Activated CD4-positive, alpha-beta T cell treated with anti-CD3 and anti-CD28 coated beads, Interleukin-2, amount 10 ng/mL, durations not matched to agents 7 days and 5 days (primary cell): ENCODE measurements at places on chromosomes 11 and 22. TPM values are rescaled to one million over a fixed set of nuclear protein-coding genes. Genes with fewer than 3 reads are reported as not detected.

BIK gene
- 1.9 TPM for total RNA-seq

GRCh38 chr11:76626266-76626665 lies 44.3 kb downstream of the LRRC32 start:
- DNase-seq: no peak

GRCh38 chr11:60235321-60235720 lies 7.6 kb downstream of the MS4A4E start:
- DNase-seq: no peak

GRCh38 chr22:32862936-32863661 lies 61.6 kb downstream of the TIMP3 start:
- DNase-seq: no peak

DNA sequence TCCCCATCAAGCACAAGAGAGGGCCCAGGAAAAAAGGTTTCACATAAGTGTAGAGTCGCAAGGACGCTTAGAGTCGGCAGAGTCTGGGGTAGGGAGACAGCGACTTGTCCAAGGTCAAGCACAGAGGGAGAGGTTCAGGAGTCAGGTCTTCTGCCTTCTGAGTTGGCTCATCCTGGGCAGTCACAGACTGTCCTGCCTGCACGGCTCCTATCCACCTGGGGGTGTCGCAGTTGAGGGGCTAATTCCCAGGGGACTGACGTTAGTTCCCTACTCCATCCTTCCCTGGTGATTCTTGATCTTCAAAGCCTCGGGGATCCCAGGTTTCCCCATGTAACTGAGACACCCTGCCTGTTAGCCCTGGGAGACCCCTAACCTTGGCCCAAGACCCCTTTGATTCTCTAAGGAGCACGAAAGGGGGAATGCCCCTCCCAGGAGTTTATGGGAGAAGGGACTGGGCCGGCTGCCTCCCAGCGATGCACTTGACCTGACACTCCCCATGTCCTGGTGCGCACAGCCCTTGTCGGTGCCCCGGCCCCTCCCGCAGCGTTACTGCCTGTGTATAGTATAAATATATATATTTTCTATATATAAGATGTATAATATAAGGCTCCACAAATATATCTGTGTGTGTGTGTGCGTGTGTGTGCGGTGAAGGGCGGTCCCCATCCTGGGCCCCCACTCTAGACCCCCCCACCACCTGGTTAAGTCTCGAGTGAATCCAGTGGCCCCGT lies 14.7 kb upstream of the TAB1 start:
- no peak for DNase-seq

DNA sequence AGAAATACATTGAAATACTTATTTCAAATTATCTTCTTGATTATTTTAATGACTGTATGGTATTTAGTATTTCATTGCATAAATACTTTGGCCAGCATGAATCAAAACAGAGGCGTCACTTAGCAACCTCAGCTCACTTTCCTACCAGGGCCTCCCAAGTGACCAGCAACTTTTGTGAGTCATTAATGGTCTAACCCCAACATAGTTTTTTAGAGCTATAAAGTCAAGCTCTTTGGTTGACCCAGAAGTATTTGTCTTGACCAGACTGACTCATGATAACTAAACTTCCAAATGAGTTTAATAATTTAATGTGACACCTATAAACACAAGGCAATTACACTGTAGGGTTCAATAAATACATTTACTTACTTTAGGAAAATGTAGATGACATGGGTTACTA lies 27.9 kb upstream of the RBMXL2 start:
- no peak for DNase-seq

DNA sequence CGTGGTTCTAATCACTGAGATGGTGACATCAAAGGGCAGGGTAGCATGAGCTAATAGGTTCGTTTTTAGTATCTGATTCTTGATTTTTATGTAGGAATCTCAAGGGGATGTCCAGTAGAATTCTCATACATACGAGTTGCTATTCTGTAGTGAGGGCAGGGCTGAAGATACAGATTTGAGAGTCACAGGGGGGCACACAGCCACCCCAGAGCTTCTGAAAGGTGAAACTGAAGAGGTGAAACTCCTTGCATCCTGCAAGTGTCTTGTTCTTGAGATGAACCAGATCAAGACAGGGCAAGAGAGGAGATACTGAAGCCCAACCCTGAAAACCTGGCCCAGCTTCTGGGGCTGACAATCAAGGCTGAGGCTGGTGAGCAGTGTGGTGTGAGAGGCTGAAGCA lies 35.6 kb upstream of the TMEM123 start:
- DNase-seq: no peak

DNA sequence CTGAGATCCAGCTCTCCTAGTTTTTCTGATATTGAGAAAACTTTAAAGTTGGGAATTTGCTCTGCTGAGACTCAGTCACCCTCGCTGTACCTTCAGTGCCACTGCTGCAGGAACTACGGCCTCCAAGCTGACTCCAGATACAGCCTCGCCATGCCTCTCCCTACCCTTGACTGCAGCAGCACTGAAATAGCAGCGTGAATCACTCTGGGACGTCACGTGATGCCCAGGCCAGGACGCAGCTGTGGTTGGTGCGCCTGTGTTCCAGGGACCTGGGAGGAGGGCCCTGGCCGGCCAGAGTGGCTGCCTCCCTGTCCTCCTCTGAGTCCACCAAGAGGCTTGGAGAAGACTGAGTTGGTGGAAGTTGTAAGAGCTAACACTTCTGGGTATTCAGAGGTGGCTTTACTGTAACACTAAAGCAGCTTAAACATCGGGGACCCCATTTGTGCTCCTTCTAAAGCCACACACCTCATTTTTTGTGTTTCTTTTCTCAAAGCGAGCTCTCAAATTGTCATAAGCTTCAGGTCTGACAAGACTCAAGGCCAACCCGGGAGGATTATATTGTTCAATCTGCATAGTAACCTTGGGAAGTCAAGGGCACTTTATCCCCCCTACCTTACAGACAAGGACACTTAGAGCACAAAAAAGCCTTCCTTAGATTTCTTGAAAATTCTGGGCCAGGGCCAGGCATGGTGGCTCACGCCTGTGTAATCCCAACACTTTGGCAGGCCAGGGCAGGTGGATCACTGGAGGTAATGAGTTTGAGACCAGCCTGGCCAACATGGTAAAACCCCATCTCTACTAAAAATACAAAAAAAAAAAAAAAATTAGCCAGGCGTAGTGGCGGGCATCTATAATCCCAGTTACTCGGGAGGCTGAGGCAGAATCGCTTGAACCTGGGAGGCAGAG lies 4.2 kb upstream of the STIP1 start:
- peak; percentile 57 for DNase-seq

KRTAP5-1 gene
- not detected for total RNA-seq

- no peak for DNase-seq
These were observed 111.2 kb upstream of the TOP3B start for GRCh38 chr22:22093743-22094142.

DNA sequence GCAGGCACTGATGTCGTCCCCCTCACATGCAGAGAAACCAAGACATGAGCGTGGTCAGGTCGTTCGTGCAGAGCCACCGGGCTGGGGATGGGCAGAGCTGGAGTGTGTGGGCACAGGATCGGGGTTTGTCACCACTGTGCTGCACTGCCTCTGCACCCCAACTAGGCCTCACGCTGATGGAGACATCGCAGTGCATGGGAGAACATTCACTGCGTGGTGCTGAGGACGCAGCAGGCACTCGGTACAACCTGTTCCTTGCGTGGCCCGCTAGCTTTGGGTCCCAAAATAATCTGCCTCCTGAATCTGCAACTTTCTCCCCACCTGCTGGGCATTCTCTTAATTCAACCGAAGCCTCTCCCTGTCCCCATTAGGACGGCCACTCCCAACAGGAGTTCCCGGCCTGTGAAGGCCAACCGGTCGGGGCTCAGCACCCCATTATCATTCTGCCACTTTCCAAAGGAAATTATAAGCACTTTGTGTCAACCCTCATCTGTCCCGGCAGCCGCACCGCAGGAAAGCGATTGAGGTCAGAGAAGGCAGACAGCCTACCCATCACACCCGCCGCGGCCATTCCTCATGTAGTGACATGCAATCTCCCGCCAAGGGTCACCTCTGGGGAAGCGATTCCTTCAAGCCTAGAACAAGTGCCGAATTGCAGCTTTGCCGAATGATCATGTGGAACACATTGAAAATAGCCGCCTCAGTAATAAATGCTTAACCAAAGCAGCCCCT lies 490.4 kb downstream of the MN1 start:
- DNase-seq: no peak

GRCh38 chr11:65781152-65781961 lies 581 bp upstream of the AP5B1 start:
- no peak for DNase-seq

GRCh38 chr11:70477609-70478008 lies 79.3 kb downstream of the CTTN start:
- no peak for DNase-seq

GRCh38 chr11:70751142-70751734 lies 352.9 kb downstream of the CTTN start:
- DNase-seq: no peak

SCN2B gene
- total RNA-seq: not detected

TBX1 gene
- total RNA-seq: not detected

KCNK4 gene
- not detected for total RNA-seq

GRCh38 chr11:12009617-12010321 lies 1.3 kb upstream of the DKK3 start:
- DNase-seq: no peak

DNA sequence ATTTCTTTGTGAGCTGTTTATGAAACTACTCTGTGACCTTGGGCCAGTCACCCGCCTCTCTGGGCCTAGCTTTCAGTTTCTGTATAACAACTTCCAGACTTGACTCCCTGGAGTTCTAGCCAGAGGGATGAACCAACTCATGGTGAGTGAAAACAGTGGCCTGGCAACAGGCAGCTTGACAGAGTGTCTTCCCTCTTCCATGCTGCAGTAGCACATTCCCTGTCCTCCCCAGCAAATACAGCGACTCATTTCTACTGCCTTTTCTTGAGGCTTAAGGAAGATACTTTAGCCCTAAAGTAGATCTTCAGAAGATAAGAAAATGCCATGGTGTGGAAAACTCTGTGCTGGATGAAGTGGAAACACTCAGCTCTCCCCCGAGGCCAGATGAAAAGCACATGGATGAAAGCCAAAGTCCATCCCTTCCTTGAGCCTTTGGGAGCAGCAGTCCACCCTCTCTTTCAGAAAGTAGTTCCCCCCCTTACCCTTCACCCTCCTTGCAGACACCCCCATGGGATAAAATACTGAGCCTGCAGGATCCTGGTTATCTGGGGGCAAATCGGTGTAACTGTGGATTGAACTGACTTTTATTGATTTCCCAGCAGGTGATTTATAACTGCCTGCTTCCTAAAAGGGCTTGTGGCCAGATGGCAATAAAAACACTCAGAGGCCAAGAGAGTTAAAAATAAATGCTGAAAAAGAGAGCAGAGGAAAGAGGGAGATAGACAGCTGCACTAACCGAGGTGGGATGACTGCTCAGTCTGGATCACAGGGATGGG lies 24.1 kb downstream of the IRAG1 start:
- DNase-seq: no peak

PKP3 gene
- total RNA-seq: not detected

IRF7 gene
- 152 TPM for total RNA-seq

DNA sequence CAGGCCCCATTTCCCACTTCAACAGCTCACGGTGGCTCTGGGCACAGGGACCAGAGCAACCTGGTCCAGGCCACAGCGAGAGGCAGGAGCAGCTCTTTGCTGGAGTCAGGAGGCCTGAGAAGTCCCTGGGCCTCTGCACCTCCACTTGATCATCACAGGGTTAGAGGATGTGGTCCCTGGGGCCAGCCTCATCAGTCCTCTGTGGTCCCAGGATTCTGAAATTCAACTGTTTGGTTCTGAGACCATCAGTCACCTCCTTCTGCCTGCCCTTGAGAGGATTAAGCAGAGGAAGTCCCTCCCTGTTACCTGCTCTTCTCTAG lies 24.9 kb upstream of the CBX7 start:
- DNase-seq: no peak

GRCh38 chr11:23780231-23780630 lies 716.6 kb upstream of the LUZP2 start:
- no peak for DNase-seq

- DNase-seq: no peak
These were observed 208.4 kb upstream of the TBCEL start for GRCh38 chr11:120815319-120816100.

DNA sequence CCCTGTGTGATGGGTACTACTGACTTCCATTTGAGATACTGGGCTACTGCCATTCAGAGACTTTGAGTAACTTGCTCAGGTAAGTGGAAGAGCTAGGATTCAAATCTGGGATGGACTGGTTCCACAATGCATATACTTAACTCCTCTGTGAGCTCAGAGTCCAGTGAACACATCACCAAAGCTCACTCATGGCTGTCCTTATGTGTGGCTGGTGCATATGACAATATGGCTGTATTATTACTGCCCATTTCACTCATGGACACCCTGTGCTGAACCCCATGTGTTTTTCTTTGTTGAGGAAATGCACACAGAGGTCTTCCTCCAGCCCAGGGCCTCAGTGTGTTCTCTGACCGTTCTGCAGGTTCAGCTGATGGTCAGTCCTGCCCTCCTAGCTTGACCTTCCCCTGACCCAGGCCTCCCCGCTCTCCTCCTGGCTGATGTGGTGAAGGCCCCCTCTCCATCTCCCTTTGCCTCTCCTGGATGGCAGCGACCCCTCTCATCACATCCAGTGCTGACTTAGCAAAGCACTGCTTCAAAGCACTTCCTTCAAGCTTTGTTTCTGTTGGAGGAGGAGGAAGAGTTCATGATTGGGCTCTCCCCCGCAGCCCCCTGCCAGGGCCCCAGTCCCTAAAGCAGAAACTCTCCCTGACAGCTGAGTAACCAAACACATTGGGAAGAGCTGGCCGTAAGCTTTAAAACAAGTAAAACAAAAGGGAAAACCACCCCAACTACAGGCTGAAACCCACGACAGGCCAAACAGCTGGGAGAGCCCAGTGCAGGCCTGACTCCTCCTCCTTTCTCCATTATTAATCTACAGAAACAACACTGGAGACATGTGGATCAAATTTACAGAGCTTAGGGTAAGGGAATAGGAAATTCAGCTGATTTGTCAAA lies 101.2 kb downstream of the NAT10 start:
- DNase-seq: no peak

GRCh38 chr11:36261094-36261493 lies 28.1 kb downstream of the COMMD9 start:
- DNase-seq: no peak

DNA sequence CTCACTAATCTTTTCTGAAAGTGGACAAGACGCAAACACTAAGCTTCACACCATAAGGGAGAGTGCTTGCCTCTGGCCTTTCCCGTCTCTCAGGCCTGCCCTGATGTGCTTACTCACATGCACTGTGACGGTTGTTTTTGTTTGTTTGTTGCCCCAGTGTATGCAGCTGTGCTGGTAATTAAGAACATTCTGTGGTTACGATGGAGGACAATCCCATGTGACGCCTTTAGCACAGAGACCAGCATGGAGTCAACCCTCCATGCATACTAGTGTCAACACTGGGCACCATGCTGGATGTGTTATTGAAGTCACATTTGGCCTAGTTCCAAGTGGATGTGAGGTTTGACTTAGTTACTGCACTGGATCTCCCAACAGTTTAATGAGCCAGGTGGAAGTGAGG lies 27.8 kb upstream of the CDON start:
- no peak for DNase-seq
